DMS53 (cell line): ENCODE measurements at places on chromosomes 12 and 14.

DNA sequence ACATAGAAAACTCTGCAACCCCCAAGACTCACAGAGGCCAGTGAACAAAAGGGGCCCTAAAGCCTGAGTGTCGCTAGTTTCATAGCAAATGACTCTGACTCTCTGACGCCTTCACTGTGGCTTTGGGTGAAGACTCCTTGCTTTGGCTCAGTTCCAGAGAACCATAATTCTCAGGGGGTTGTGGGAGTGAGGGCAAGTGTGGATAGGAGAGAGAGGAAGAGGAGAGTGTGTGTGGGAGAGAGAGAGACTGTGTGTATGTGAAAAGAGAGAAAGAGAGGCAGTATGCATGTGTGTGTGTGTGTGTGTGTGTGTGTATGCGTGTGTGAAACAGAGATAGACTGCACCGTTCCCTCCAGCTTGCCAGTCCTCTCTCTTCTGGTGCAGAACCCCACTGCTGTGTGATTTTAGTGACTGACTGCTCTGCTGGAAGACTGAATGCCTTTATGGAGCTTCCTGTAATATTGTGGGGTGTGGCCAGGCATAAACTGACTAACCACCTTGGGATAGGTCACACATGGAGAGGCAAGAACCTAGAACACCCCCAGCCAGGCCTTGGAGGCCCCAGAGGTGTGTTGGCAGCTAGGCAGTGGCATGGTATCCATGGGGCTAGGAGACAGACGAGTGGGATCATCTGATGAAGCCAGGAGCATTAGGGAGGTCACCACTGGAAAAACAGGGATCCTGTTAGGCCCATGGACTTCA, 45.9 kb upstream of the STXBP6 start:
- DNase-seq: no peak

GRCh38 chr14:92603309-92604242, 90.0 kb downstream of the RIN3 start:
- DNase-seq: peak; percentile 33

DNA sequence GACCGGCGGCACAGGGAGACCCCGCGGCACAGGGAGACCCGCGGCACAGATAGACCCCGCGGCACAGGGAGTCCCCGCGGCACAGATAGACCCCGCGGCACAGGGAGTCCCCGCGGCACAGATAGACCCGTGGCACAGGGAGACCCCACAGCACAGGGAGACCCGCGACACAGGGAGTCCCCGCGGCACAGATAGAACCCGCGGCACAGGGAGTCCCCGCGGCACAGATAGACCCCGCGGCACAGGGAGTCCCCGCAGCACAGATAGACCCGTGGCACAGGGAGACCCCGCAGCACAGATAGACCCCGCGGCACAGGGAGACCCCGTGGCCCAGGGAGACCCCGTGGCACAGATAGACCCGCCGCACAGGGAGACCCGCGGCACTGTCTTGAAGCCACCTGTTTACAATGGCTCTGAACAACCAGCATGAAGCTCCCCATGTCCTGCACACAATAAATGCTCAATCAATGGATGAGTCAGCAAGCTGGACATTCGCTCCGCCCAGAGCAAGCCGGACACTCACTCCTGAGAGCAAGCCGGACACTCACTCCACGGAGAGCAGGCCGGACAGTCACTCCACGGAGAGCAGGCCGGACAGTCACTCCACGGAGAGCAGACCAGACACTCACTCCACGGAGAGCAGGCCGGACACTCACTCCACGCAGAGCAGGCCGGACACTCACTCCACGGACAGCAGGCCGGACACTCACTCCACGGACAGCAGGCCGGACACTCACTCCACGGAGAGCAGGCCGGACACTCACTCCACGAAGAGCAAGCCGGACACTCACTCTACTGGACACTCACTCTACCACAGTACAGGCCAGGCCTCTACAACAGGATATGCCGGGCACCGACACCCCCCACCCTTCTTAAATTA, 121.9 kb downstream of the RFLNA start:
- DNase-seq: no peak

DNA sequence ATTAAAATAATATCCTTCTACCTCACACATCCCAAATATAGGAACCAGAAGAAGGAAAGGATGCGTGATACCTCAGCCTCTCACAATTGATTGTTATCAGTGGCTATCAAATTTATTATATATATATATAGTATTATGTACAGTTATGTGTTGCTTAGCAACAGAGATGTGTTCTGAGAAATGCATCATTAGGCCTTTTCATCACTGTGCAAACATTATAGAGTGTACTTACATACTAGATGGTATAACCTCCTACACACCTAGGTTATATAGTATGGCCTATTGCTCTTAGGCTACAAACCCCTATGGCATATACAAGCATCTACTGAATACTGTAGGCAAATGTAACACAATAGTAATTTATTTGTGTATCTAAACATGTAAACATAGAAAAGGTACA, 34.0 kb downstream of the PYM1 start:
- peak; percentile 69 for DNase-seq

GRCh38 chr12:56725723-56726102, 614 bp upstream of the NACA start:
- peak; percentile 54 for DNase-seq

- DNase-seq: no peak
Measured at GRCh38 chr14:95681153-95681552, 5.1 kb upstream of the TCL1B start.

DNA sequence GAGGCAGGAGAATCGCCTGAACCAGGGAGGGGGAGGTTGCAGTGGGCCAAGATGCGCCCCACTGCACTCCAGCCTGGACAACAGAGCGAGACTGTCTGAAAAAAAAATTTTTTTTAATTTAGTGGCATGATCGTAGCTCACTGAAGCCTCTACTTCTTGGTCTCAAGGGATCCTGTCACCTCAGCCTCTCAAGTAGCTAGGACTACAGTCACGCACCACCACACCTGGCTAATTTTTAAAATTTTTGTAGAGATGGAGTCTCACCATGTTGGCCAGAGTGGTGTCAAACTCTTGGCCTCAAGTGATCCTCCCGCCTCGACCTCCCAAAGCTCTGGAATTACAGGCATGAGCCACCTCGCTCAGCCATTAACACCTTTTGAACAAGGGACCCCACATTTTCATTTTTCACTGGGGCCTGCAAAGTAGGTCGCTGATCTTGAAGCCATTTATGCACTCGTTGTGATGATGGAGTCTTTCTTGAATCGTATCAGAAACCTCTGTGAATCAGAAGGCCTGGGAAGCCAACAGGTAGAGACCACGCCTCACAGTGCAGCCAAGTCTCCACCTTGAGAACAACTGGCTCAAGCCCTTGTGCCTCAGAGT, 5.9 kb downstream of the HCAR1 start:
- no peak for DNase-seq

GRCh38 chr14:54182419-54183045, 214.3 kb upstream of the CDKN3 start:
- DNase-seq: no peak

GRCh38 chr14:36442824-36443241, 77.2 kb downstream of the NKX2-1 start:
- no peak for DNase-seq

DNA sequence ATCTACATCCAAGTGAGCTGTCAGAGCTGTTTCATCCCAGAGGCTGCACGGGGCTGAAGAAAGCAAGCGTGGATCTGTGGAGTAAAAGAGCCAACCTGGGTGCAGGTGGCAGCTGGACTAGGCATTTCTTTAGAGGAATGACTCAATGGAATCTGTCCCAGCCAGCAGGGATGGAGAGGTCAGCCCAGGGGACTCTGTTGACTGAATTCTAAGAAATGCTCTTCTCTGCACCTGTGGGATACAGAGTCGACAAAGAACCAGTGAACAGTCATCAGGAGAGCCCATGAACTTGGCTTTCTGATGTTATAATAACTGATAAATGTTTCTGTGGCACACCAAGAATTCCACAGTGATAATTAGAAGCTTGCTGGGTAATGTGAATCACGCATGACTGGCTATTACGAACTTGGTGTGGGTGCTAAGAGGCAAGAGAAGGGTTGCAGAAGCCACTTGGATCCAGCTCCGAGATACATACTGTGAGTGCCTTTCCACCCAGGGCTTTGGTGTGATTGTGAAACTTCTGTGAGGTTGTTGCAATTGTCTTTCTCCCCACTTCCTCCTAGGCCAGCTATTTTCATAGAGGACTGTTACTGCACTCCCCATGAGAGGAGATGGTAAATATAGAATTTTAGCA, 16.2 kb downstream of the PYGL start:
- DNase-seq: no peak

DNA sequence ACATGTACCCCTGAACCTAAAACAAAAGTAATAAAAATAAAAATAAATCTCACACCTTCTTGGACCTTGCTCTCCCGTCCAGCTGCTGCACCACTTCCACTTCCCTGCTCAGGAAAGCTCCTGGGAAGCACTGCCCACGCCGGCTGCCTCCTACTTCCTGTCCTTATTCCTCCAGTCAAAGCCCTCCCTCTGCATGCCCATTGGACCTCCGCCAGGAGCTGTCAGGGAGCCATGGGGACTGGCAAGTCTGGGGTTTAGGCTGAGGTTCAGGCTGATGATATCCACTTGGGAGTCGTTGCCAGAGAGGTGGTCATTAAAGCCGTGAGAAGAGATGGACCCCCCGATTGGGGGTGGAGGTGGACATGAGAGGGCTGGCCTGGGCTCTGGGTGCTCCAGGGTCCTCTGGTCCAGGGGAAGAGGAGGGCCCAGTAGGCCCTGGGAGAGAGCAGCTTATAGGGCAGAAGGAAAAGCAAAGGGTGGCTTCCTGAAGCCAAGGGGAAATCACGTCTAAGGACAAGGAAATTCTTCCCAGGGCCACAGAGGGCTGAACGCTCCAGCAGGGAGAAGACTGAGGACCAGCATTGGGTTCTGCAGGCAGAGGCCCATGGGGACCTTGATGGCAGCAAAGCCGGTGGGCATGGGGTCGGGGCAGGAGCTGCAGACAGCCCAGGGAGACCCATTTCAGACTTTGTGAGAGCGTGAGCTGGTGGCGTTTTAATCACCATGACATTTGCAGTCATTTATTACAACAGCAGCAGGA, 78.7 kb downstream of the FZD10 start:
- no peak for DNase-seq

DNA sequence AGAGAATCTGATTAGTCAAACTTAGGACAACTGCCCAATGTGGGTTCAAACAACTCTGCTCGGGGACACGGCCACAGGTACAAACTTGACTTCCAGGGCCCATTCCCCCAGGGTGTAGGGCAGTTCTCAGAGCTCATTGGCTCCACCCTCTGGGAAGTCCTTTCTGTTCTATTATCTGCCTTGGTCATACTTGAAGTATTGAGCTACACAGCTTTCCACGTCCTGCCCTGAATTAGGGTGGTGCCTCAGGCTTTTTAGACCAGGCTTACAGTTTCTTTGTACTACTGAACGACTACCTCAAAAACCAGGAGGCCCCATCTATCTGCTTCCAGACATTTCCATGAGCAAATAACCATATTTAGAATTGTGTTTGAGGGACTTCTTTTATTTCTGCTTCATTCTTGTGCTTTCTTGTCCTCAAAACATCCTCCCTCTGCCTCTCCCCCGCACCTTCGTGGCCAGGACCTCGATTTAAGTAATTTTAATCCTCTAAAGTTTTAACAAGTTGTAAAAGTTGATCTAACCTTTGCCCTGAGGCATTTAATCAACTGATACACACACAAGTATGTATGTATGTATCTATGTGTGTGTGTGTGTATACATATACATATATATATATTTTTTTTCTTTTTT, 281.7 kb upstream of the AMIGO2 start:
- no peak for DNase-seq

DNA sequence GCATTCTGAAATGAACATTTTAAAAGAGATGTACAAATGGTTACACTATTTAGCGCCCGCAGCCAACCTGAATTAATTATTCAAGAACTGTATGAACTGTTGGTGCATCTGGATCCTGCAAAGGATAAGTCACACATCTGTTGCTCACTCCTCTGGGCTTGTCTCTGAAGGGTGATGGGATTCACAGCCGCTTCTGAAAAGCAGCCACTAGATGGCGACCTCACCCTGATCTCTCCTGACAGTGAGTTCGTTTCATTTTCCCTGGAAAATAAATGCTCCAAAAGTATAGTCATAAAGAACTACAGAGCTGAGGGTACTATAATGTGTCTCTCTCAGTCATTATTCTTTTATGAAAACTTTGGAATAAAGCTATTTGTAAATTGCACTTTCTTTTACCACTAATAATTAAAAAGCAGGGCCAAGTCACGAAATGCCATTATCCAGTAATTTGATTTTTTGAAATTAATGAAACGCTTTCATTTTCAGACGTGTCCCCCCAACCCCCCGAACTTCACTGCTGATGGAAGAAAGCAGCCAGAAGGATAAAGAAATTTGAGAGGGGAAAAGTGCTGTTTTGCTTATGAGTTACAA, 789.6 kb downstream of the NRXN3 start:
- DNase-seq: peak; percentile 76

- DNase-seq: no peak
Measured at GRCh38 chr12:94127239-94128131, 20.9 kb upstream of the PLXNC1 start.

DNA sequence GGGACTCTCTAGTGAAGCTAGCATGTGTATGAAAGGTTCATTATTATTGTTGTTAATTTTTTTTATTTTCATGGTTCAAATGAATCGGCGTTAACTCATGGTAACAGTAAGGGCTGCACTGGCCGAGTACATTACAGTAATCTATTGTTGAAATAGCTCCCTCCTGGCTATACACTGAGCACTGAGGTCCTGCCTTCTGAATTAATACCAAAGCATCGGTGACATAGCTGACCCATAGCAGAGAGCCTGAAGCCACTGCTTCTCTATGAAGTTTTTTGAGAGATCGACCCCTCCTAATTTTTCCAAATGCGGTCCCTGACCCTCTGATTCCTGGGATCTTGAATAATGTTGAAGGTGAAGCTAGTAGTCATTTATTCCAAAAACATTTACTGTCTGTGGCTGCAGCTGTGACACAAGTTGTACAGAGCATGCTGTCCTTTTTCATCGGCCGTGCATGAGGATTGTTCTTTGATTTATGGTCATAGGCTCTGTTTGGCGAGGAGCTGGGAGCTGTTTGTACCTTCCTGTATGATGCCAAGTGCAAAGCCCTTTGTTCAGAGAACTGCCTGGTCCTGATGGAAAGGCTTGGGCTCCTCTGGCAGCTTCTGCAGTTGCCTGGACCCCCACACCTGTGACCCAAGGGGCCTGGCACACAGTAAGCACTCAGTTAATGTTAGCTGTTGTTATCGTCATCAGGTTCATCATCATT, 486.5 kb downstream of the EGLN3 start:
- no peak for DNase-seq

DNA sequence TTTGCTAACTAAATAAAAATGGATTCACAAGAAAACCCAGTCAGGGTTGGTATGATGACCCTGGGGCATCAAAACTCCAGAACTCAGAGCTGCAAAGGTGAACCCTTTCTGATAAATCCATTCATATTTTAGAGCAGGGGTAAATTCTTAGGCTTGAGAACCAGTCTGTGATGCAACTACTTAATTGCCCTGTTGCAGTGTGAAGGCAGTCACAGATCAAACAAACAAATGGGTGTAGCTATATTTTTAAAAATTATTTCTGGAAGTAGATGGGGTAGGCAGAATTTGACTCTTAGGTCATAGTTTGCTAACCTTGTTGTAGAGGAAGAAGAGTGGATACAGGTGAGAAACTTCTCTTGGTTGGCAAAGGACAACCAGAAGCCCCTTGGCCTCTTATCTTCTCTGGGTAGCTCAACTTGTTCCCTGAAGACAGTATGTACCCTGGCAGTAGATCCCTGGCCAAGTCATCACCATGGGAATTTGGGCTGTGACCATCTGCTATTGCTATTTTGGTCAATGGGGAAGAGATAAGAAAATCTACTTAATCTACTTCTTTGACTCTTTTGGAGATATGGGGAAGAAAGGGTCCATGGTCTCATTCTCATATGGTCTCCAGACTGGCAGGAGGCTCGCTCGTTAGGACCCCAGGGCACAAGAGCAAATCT, 216.1 kb downstream of the PPM1H start:
- DNase-seq: no peak
